Pons (tissue), 1 donor: ENCODE measurements at places on chromosomes 7 and 10.

GRCh38 chr10:133187906-133188681 lies 28.1 kb downstream of the KNDC1 start:
- no peak for DNase-seq

- DNase-seq, result no peak
Observed at GRCh38 chr10:111139567-111139966, 62.7 kb downstream of the ADRA2A start.

GRCh38 chr10:2117641-2118040 lies 380.3 kb upstream of the ADARB2 start:
- no peak for DNase-seq

- DNase-seq, result no peak
Observed at GRCh38 chr7:27210441-27211083, 10.7 kb upstream of the HOXA13 start.
